ENCODE measurements at places on chromosomes 2 and 18. TPM values are rescaled to one million over a fixed set of nuclear protein-coding genes. Genes with fewer than 3 reads are reported as not detected.

DNA sequence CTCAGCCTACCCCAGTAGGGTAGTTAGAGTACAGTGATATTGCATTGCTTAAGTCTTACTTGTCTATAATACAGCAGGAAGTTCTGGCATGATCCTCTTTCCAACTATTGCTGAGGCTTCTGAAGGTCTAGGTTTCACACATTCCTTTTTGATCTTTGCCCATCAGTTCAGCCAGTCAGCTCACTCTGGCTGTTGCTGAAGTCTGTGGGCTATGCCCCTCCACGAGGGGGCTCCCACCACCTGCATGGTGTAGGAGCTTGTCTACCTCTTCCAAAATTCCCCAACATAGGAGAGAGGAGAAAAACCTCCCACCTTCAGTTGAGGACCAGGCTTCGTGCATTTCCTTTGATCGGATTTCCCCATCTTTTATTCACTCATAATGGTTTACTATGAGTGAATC is 26.3 kb downstream of the PROKR1 start:
- DNase-seq, result no peak
- no peak overlapping the region for H3K27ac ChIP-seq
- no peak overlapping the region for H3K4me3 ChIP-seq

- DNase-seq, result no peak
- no peaks in the 10 kb centered on the region for H3K4me1 ChIP-seq
- H3K36me3 ChIP-seq, result no peaks in the 10 kb centered on the region
- no peak overlapping the region for H3K4me3 ChIP-seq
Observed at GRCh38 chr18:49721981-49722380, 91.4 kb downstream of the ACAA2 start.

- H3K36me3 ChIP-seq, result peaks cover 67% of the 10 kb centered on the region
- no peaks in the 10 kb centered on the region for H3K27me3 ChIP-seq
- no peak overlapping the region for H3K4me3 ChIP-seq
- no peak for DNase-seq
- peak overlapping the region; percentile 28 for H3K27ac ChIP-seq
Observed at GRCh38 chr2:197461057-197461456, 7.7 kb downstream of the COQ10B start.

DNA sequence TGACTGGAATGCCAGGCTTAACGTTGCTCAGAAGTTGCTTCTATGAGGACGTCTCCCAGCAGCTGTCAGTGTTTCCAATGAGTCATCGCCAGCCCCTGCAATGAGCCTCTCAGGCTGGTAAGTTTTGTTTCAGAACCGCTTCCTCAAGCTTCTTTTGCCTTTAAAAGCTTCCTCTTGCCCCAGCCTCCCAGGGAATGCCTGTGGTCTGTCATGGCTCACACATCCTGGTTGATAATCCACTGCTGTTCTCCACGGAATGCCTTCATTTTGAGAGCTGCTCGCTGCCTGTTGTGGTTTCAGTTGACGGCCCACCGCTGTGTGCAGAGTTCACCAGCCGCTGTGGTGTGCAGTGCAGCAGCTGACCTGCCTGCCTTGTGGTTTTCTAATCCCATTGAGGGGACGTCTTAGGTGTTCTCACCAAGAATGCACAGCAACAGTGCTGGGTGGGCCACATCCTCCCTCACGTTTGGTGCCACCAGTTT is 96.4 kb downstream of the RTP5 start:
- no peaks in the 10 kb centered on the region for H3K4me1 ChIP-seq
- no peak overlapping the region for H3K27ac ChIP-seq
- H3K36me3 ChIP-seq, result no peaks in the 10 kb centered on the region
- DNase-seq, result no peak

GRCh38 chr2:225773148-225773547 is 373.6 kb downstream of the NYAP2 start:
- no peak overlapping the region for H3K27ac ChIP-seq
- no peaks in the 10 kb centered on the region for H3K4me1 ChIP-seq
- H3K4me3 ChIP-seq, result no peak overlapping the region
- no peaks in the 10 kb centered on the region for H3K36me3 ChIP-seq
- no peak for DNase-seq

- no peak overlapping the region for H3K27ac ChIP-seq
- H3K4me3 ChIP-seq, result no peak overlapping the region
- H3K4me1 ChIP-seq, result no peaks in the 10 kb centered on the region
- H3K36me3 ChIP-seq, result no peaks in the 10 kb centered on the region
- no peaks in the 10 kb centered on the region for H3K27me3 ChIP-seq
- no peak for DNase-seq
Observed at GRCh38 chr2:71863396-71863795, 284.3 kb downstream of the CYP26B1 start.

GRCh38 chr2:161391737-161392506 is 24.2 kb upstream of the TBR1 start:
- no peaks in the 10 kb centered on the region for H3K27me3 ChIP-seq
- DNase-seq, result no peak
- H3K27ac ChIP-seq, result no peak overlapping the region
- H3K36me3 ChIP-seq, result no peaks in the 10 kb centered on the region
- H3K4me1 ChIP-seq, result no peaks in the 10 kb centered on the region

DNA sequence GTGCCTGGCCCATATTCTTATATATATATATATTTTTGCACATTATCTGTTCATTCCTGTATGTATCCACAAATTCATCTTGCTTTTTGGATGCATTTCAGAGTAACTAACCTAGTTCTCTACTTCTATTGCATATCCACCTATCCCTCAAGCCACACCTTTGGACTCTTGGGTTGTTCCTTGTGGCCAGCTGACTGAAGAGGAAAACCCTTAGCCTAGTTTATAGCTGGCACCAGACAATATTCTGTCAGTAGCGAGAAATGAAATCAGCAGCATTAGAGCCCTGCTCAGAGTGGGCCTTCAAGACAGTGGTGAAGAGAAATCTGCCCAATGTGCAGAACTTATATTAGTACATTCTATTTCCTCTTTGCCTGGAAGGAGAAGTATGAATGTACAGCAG is 19.6 kb upstream of the ALMS1 start:
- no peaks in the 10 kb centered on the region for H3K36me3 ChIP-seq
- H3K27ac ChIP-seq, result no peak overlapping the region
- H3K27me3 ChIP-seq, result no peaks in the 10 kb centered on the region
- no peak for DNase-seq

GRCh38 chr18:75897386-75897785 is 469.9 kb upstream of the SMIM21 start:
- H3K4me1 ChIP-seq, result no peaks in the 10 kb centered on the region
- H3K27me3 ChIP-seq, result no peaks in the 10 kb centered on the region
- H3K36me3 ChIP-seq, result no peaks in the 10 kb centered on the region
- no peak for DNase-seq
- H3K27ac ChIP-seq, result no peak overlapping the region

GRCh38 chr2:30368258-30368657 is 78.8 kb upstream of the LCLAT1 start:
- no peaks in the 10 kb centered on the region for H3K27me3 ChIP-seq
- no peak overlapping the region for H3K4me3 ChIP-seq
- DNase-seq, result no peak
- no peaks in the 10 kb centered on the region for H3K4me1 ChIP-seq
- no peak overlapping the region for H3K27ac ChIP-seq

DNA sequence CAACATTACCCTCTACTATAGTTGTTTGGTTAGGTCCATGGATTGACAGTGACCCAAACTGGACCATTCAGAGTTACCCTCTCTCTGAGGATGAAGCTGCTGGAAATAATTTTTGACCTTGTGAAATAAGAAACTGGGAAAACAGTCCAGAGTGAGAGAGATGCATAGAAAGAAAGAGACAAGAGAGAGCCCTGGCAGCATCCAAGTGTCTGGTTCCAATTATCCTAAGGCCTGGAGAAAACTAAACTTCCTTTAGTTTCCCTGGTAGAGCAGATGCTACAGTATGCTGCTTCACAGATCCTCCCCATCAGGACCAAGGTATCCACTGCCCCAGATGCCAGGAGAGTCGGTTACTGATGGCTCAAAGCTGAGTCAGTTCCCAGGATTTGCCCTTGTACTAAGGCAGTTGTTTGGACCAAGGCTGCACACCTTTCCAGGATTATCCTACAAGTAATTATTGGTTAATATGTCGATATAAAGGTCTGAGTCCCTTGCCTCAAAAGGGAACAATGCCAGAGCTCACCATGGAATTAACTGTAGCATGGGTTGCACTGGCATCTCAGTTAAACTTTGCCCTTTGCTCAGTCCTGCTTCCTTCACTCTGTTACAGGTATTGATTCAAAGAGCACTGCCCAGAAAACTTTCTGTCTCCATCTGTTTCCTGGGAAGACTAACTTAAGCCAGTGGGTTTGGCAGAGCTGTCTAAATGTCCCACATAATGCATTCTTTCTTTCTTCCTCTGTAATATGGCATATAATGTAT is 14.6 kb upstream of the CHN1 start:
- no peaks in the 10 kb centered on the region for H3K4me1 ChIP-seq
- no peak for DNase-seq
- H3K27me3 ChIP-seq, result no peaks in the 10 kb centered on the region
- no peak overlapping the region for H3K4me3 ChIP-seq
- no peaks in the 10 kb centered on the region for H3K36me3 ChIP-seq

DNA sequence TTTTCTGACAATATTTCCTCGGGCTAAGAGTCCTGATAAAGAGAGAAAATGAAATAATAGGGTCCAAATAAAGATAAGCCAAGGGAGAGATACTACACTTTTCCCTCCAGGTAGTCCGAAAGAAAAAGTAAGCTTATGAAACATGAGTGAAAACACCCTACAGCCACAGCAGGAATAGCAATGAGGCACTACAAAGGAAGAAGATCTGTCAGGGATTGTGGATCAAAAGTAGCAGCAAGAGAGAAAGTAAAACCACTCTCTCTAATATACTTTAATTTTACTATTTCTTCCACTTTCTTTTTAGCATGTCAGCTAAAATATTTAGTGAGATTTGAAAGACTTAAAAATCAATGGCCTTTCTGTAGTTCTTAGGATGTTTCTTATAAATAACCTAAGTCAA is 1601.8 kb downstream of the LRP1B start:
- no peaks in the 10 kb centered on the region for H3K27me3 ChIP-seq
- no peak overlapping the region for H3K27ac ChIP-seq
- H3K36me3 ChIP-seq, result no peaks in the 10 kb centered on the region
- H3K4me1 ChIP-seq, result no peaks in the 10 kb centered on the region

GRCh38 chr2:126837966-126838715 is 60.5 kb upstream of the TEX51 start:
- H3K4me1 ChIP-seq, result no peaks in the 10 kb centered on the region
- DNase-seq, result no peak
- H3K4me3 ChIP-seq, result no peak overlapping the region
- no peaks in the 10 kb centered on the region for H3K27me3 ChIP-seq

GRCh38 chr18:156514-157230 is 1.7 kb upstream of the USP14 start:
- no peak for DNase-seq
- peaks cover 31% of the 10 kb centered on the region for H3K4me1 ChIP-seq
- H3K27me3 ChIP-seq, result no peaks in the 10 kb centered on the region
- H3K27ac ChIP-seq, result no peak overlapping the region
- H3K36me3 ChIP-seq, result no peaks in the 10 kb centered on the region

DNA sequence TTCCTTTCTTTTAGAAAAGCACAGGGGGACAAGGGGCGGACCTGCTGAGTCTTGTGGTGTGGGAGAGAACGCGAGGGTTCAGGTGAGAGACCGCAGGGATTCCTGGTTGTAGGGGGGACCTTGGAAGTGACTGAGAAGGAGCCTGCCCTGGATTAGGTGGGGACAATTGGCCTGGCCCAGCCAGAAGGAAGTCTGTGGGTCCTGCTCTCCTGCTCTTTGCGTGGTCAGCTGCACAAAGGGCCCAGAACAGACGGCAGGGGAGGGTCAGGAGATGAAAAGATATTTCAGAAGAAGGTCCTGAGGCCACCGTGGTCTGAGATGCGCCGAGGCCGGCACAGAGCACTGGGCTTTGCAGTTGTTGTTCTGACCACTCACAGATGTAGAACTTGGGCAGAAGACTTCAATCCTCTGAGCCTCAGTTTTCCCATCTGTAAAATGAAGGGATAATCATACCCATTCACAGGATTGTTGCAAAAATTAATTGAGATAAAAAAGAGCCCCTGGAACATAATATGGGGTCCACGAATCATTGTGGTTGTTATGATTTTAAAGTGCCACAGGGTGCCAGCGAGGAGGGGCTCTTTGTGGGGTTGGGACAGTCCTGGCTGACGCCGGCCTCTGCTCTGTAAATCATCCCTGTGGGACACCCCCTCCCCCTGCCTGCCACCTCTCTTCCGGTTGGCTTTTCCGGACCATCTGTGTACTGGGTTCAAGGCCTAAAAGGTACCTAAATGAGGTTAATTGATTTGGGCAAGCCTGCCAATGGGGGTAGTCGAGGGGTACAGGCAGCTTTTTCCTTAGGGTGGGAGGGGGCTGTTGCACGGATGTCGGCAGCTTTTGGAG is 1.8 kb downstream of the LPIN1 start:
- peak overlapping the region; percentile 29 for H3K27ac ChIP-seq
- H3K36me3 ChIP-seq, result no peaks in the 10 kb centered on the region
- peak overlapping the region; percentile 82 for H3K4me3 ChIP-seq
- H3K27me3 ChIP-seq, result no peaks in the 10 kb centered on the region
- peaks cover 90% of the 10 kb centered on the region for H3K4me1 ChIP-seq

DNA sequence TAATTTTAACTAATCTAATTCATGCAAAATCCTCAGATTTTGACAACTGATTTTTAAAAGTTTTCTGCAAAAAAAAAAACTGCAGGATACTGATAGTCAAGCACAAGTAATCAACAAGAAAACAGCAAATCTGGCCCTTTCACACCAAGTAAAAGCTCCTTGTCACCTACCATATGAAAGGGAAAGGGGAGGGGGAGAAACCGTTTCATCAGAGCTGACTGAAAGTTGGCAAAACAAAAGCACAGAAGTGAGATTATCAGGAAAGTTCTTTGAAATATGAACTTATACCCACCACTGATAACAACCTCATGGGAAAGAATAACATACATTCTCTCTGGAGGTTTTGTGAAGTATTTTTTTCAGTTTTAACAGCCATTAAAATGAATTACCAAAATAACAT is 38.7 kb downstream of the ZNF521 start:
- no peaks in the 10 kb centered on the region for H3K4me1 ChIP-seq
- H3K36me3 ChIP-seq, result no peaks in the 10 kb centered on the region
- no peak for DNase-seq
- H3K4me3 ChIP-seq, result no peak overlapping the region
- no peak overlapping the region for H3K27ac ChIP-seq
- H3K27me3 ChIP-seq, result no peaks in the 10 kb centered on the region

DNA sequence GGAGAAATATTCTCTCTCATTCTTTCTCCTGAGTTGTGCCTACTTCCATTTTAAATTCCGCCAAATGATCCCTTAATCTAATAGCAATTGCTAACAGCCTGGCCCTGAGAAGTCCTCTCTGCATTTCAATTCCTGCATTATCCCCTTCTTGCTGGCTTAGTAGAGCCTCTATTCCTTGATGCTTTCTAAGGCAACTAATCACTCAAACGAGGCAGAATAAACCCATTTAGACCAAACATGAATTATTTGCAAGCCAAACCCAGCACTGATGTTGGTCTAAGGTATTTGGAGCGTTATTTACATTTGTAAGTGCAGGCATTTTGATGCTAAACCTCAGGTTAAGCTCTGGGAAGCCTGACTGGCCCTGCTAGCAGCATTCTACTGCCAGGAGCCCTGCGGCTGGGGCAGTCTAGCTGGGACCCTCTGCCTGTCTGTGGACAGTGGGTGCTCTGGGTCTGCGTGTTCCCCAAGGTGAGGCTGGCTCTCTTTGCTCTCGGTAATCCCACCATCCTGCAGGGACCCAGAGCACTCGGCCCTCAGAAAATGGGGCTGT is 173.1 kb upstream of the HS6ST1 start:
- no peaks in the 10 kb centered on the region for H3K36me3 ChIP-seq
- H3K4me3 ChIP-seq, result no peak overlapping the region
- peaks cover 15% of the 10 kb centered on the region for H3K27me3 ChIP-seq

SCG2 gene
- total RNA-seq, result 0.13 TPM

SNTG2 gene
- 2.0 TPM for total RNA-seq

ANKRD36 gene
- 4.7 TPM for total RNA-seq

ATP9B gene
- total RNA-seq, result 46.7 TPM

SLC23A3 gene
- 0.92 TPM for total RNA-seq

DSC3 gene
- 275 TPM for total RNA-seq

FRZB gene
- total RNA-seq, result 0.57 TPM

TBC1D8 gene
- total RNA-seq, result 46.9 TPM

PLEK gene
- total RNA-seq, result 3.5 TPM

SLC40A1 gene
- total RNA-seq, result 7.7 TPM

NAT8 gene
- not detected for total RNA-seq
